Gastroesophageal sphincter (tissue), 4 donors: ENCODE measurements at places on chromosomes 5 and 9.

DNA sequence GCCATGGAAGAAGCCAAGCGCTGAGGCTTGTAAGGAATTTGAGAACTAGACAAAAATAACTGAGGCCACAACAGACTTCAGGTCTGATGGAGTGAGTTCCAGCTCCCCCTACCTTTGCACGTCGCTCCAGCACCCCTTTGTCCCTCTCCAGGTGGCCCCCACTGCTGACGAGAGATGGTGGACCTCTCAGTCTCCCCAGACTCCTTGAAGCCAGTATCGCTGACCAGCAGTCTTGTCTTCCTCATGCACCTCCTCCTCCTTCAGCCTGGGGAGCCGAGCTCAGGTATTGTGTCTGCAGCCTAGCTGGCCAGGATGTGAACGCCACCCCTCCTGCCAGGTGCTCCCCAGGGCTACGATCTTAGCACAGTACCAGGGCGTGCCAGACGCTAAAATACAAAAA is 5.2 kb downstream of the BTNL9 start:
- no peak overlapping the region for H3K4me3 ChIP-seq
- no peak overlapping the region for H3K27ac ChIP-seq
- peaks cover 73% of the 10 kb centered on the region for H3K27me3 ChIP-seq
- H3K36me3 ChIP-seq = no peaks in the 10 kb centered on the region
- no peaks in the 10 kb centered on the region for H3K4me1 ChIP-seq
- ATAC-seq = no peak

DNA sequence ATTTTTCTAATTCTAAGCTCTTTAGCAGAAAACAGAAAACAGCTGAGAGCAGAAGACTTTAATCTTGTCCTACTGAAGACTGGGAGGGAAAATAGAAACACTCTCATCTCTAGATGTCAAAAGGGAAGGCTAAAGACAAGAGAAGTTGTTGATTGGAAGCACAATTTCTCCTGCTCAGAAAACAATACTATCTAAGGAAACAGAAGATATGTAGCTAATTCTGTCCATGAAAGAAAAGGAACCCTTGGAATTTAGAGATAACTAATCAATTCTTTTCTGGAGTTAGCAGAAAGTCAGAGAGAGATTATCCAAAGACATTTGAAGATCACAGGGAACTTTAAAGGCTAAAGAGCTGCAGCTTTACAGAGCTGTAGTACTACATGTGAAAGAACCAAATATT is 126.2 kb downstream of the HSD17B3 start:
- H3K27me3 ChIP-seq = peaks cover 4% of the 10 kb centered on the region
- H3K4me3 ChIP-seq = no peak overlapping the region
- H3K27ac ChIP-seq = no peak overlapping the region
- ATAC-seq = no peak
- no peaks in the 10 kb centered on the region for H3K4me1 ChIP-seq

- ATAC-seq = no peak
- no peak overlapping the region for H3K27ac ChIP-seq
- H3K36me3 ChIP-seq = peaks cover 47% of the 10 kb centered on the region
- H3K4me1 ChIP-seq = no peaks in the 10 kb centered on the region
Measured at GRCh38 chr5:180555168-180555921, 36.0 kb downstream of the SCGB3A1 start.

DNA sequence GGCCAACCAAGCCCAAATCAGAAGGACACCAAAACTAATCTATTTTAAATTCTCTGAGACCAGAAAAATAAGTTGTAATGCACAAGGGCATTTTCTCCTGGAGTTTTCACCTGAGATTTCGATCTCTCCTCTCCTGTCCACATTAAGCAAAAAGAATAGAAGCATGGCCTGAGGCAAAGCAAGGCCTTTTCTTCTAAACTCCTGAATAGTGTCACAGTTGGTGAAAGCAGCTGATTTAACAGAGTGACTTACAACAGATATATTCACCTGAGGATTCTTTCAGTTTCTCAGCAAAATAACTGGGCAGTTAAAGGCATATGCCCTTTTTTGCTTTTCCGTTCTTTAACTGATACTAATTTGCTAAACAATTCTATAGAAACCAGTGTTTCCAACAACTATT is 547.7 kb downstream of the EFNA5 start:
- no peaks in the 10 kb centered on the region for H3K4me1 ChIP-seq
- H3K27me3 ChIP-seq = no peaks in the 10 kb centered on the region
- ATAC-seq = no peak
- H3K36me3 ChIP-seq = no peaks in the 10 kb centered on the region
- H3K27ac ChIP-seq = no peak overlapping the region

DNA sequence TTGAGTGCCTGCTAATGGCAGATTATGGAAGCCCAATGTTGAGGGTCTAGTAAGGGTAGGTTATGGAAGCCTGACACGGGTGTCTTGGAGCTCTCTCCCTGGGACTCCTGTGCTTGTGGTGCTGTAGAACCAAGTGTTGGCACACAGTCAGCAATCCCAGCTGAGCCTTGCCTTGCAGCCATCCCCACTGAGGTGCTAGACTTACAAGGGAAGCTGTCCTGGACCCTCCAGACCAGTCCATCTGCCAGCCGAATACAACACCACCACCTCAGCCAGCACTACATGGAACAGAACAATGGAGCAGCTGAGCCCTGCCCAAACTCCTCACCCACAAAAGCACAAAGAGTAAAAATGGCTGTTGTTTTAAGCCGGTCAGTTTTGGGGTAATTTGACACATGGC is 90.5 kb upstream of the DNAH5 start:
- no peak for ATAC-seq
- H3K4me3 ChIP-seq = no peak overlapping the region
- no peaks in the 10 kb centered on the region for H3K27me3 ChIP-seq
- H3K36me3 ChIP-seq = no peaks in the 10 kb centered on the region
- H3K27ac ChIP-seq = no peak overlapping the region
- H3K4me1 ChIP-seq = peaks cover 11% of the 10 kb centered on the region

GRCh38 chr5:54049963-54050362 is 260.4 kb downstream of the ARL15 start:
- peaks cover 6% of the 10 kb centered on the region for H3K4me1 ChIP-seq
- H3K36me3 ChIP-seq = no peaks in the 10 kb centered on the region
- no peak for ATAC-seq
- H3K27me3 ChIP-seq = no peaks in the 10 kb centered on the region

- H3K4me3 ChIP-seq = peak within 1 kb of the TSS; percentile 90
- peaks cover 13% of the 10 kb centered on the region for H3K36me3 ChIP-seq
- H3K27me3 ChIP-seq = peaks cover 7% of the 10 kb centered on the region
- no peaks in the 10 kb centered on the region for H3K4me1 ChIP-seq
- ATAC-seq = peak; percentile 82
Measured at GRCh38 chr5:55159763-55160492, at the start of gene GPX8. TSS of gene GPX8 (plus strand) at chr5:55160171. CDS start at chr5:55160193, 22 bp downstream.

- peak; percentile 95 for ATAC-seq
- H3K36me3 ChIP-seq = no peaks in the 10 kb centered on the region
- H3K4me3 ChIP-seq = no peak overlapping the region
- no peak overlapping the region for H3K27ac ChIP-seq
Measured at GRCh38 chr9:89941875-89942274, 337.1 kb downstream of the GADD45G start.

GRCh38 chr5:32018476-32019436 is 155.4 kb downstream of the GOLPH3 start:
- H3K36me3 ChIP-seq = no peaks in the 10 kb centered on the region
- peak overlapping the region; percentile 7 for H3K27ac ChIP-seq
- H3K4me1 ChIP-seq = peaks cover 8% of the 10 kb centered on the region

- no peak for ATAC-seq
- no peak overlapping the region for H3K27ac ChIP-seq
- H3K36me3 ChIP-seq = no peaks in the 10 kb centered on the region
- H3K4me1 ChIP-seq = no peaks in the 10 kb centered on the region
- H3K27me3 ChIP-seq = no peaks in the 10 kb centered on the region
Measured at GRCh38 chr5:25416960-25417359, 772.2 kb upstream of the CDH10 start.

- H3K36me3 ChIP-seq = no peaks in the 10 kb centered on the region
- no peaks in the 10 kb centered on the region for H3K4me1 ChIP-seq
- no peak for ATAC-seq
- H3K4me3 ChIP-seq = no peak overlapping the region
- H3K27ac ChIP-seq = no peak overlapping the region
Measured at GRCh38 chr9:75639971-75640610, 250.4 kb upstream of the PCSK5 start.

GRCh38 chr5:161546470-161547301 is at the start of gene GABRB2:
TSS of gene GABRB2 (minus strand) at chr5:161546725. CDS start at chr5:161546643, 82 bp downstream.
- H3K36me3 ChIP-seq = no peaks in the 10 kb centered on the region
- peaks cover 84% of the 10 kb centered on the region for H3K27me3 ChIP-seq
- ATAC-seq = no peak
- peak within 1 kb of the TSS; percentile 51 for H3K4me3 ChIP-seq

GRCh38 chr9:928363-929042 is 48.0 kb upstream of the DMRT3 start:
- H3K4me1 ChIP-seq = no peaks in the 10 kb centered on the region
- peaks cover 11% of the 10 kb centered on the region for H3K27me3 ChIP-seq
- no peak overlapping the region for H3K4me3 ChIP-seq

DNA sequence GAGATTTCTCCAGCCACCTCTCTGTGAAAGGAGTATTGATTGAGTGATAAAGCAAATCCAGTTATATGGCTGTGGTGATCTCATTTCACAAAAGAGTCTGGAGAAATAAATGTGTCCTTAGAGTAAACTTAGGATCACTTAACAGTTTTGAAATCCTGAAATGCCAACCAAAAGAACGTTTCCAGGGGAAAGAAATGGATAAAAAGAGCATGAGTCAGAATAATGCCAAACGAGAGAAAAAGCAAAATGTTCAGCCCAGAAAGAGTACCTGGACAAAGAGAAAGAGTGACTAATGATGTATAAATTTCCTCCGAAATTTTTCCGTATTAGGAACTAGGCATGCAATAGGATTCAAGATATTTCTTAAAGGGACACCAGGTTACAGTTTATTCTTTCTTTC is 463.1 kb upstream of the CDH10 start:
- H3K27me3 ChIP-seq = no peaks in the 10 kb centered on the region
- no peaks in the 10 kb centered on the region for H3K36me3 ChIP-seq
- no peak for ATAC-seq

GRCh38 chr9:134293031-134293521 is 33.2 kb upstream of the RXRA start:
- H3K27me3 ChIP-seq = no peaks in the 10 kb centered on the region
- H3K27ac ChIP-seq = no peak overlapping the region
- no peak for ATAC-seq
- no peak overlapping the region for H3K4me3 ChIP-seq

DNA sequence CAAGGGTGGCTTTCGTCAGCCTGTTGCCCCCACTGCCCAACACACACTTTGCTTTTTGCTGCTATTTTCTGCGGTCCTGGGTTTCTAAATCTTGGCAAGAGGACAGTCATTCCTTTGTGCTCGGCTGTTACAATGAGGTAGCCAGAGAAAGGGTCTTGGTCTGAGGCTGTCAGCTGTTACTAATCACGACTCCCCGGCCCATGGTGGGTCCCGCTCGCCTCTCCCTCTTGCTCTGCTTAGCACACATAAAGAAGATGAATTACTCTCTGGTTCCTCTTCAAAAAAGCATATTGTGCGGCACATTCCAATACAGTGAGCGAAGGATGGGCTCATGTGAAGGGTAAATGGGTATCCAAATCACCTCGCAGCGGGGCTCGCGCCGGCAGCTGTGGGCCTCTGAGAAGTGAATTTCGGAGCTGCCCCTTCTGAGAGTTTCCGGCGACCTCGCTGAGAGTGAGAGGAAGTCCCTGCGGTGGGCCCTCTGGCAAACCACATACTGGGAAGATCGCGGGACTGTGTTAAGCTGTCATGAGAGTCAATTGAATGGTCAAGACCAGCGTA is 56.0 kb downstream of the SLC1A3 start:
- H3K27ac ChIP-seq = no peak overlapping the region
- H3K4me3 ChIP-seq = no peak overlapping the region
- no peaks in the 10 kb centered on the region for H3K36me3 ChIP-seq
- no peaks in the 10 kb centered on the region for H3K4me1 ChIP-seq

GRCh38 chr5:58738336-58738735 is 155.5 kb downstream of the RAB3C start:
- ATAC-seq = no peak
- no peak overlapping the region for H3K27ac ChIP-seq
- no peak overlapping the region for H3K4me3 ChIP-seq
- no peaks in the 10 kb centered on the region for H3K4me1 ChIP-seq
- H3K27me3 ChIP-seq = no peaks in the 10 kb centered on the region

DNA sequence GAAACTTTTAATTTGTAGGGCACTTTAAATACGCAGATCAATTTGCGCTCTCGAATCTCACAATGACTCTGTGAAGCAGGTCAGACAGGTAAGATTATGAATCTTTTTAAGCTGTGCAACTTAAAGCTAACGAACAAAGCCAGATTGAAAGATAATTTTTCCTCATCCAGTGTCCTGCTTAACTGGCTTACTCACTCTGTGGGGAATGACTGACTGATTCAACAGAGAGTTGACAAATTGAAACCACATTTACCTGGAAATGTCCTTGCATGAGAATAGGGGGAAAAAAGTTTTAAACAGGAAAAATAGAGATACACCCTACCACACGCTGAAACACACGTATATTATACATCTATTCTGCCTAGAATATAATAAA is 187.9 kb downstream of the MAN2A1 start:
- no peak overlapping the region for H3K4me3 ChIP-seq
- H3K36me3 ChIP-seq = no peaks in the 10 kb centered on the region
- no peaks in the 10 kb centered on the region for H3K4me1 ChIP-seq

DNA sequence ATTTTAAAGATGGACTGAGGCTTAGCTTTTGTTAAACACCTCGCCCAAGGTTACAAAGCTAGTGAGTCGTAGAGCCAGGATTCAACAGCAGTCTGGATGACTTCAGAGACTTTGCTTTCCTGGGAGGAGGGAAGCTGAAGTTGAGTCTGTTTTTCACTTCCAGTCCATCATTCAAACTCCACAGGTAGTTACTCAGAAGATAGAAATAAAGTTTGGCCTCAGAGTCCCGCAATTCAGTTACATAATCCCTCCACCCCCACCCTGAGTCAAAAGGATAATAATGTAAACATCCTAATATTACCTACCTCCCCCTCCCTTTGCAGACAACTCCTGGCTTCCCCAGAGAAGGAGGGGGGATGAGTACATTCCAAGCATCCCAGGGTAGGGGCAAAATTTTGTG is 8.1 kb downstream of the HBEGF start:
- no peak overlapping the region for H3K27ac ChIP-seq
- no peaks in the 10 kb centered on the region for H3K4me1 ChIP-seq
- peaks cover 42% of the 10 kb centered on the region for H3K36me3 ChIP-seq
- no peak for ATAC-seq
- no peaks in the 10 kb centered on the region for H3K27me3 ChIP-seq

DNA sequence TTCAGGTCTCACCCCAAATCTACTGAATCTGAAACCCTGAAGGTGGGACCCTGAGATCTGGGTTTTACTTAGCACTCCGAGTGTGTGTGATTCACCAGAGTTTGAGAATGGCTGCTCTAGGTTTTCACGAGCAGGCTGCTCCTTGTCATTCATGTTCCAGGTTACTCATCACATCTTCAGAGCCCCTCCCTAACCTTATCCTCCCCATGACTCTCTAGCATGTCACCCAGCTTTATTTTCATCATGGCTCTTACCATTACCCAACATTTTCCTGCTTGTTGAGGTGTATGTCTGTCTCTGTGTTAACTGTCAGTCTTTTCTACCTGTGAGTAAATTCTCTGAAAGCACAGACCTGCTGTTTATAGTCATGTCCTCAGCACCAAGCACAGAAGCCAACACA is 319.2 kb downstream of the NSG2 start:
- ATAC-seq = no peak
- H3K4me1 ChIP-seq = no peaks in the 10 kb centered on the region
- H3K4me3 ChIP-seq = no peak overlapping the region
- peaks cover 7% of the 10 kb centered on the region for H3K27me3 ChIP-seq
- H3K36me3 ChIP-seq = no peaks in the 10 kb centered on the region

- no peak overlapping the region for H3K27ac ChIP-seq
- peaks cover 83% of the 10 kb centered on the region for H3K27me3 ChIP-seq
- ATAC-seq = no peak
- peak overlapping the region; percentile 76 for H3K4me3 ChIP-seq
- no peaks in the 10 kb centered on the region for H3K4me1 ChIP-seq
- peaks cover 7% of the 10 kb centered on the region for H3K36me3 ChIP-seq
Measured at GRCh38 chr5:179342577-179342976, 2.7 kb downstream of the ADAMTS2 start.
